ENCODE measurements at places on chromosomes 7 and 10.
A peak's percentile ranks its signal among the peaks of the same experiment; 100 is the strongest.

- DNase-seq: no peak
These were observed 95.8 kb downstream of the NRP1 start for GRCh38 chr10:33238643-33239042.

GRCh38 chr10:84156009-84156408 lies 16.7 kb downstream of the GHITM start:
- no peak for DNase-seq

DNA sequence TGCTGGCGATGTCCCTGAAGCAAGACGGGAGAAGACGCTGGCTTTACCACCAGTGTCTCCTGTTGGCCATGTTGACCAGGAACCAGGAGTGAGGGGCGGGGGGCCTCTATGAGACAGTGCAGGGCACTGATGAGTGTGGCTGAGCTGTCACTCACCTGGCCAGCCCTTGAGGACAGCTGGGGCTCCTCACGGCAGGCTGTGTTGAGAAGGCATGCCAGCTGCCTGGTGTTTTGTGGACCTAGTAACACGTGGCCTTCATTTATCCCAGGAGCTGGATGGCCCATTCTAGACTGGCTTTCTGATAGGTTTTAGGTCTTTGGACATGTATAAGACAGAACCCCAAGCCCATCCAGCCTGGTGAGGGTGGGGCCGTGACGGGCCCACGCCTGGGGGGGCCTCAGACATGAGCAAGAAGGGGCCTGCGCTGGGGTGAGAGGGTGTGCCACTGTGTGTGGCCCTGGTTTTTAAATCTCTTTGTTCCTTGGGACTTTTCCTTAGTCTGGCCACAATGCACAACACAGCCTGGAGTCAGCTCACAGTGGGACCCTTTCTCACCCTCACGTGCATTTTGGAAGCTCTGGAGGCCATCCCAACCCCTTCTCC lies 10.5 kb downstream of the RHBDD2 start:
- no peak for DNase-seq

- no peak for DNase-seq
These were observed 64.6 kb upstream of the MACROH2A2 start for GRCh38 chr10:69988094-69988493.

DNA sequence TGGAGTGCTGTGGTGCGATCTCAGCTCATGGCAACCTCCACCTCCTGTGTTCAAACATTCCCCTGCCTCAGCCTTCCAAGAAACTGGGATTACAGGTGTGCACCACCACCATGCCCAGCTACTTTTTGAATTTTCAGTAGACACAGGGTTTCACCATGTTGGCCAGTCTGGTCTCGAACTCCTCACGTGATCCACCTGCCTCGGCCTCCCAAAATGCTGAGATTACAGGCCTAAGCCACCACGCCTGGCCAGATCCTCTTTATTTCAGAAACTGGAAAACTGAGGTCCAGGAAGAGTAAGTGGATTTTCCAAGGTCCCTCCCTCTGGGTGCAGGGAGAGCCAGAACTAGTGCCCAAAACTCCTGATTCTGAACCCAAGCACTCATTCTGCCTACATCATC lies 413.1 kb upstream of the AUTS2 start:
- DNase-seq: no peak

- DNase-seq: no peak
These were observed 12.9 kb upstream of the ABCA13 start for GRCh38 chr7:48158404-48158803.

GRCh38 chr7:78953090-78953489 lies 500.4 kb downstream of the MAGI2 start:
- DNase-seq: no peak

GRCh38 chr7:64182036-64182790 lies 24.8 kb upstream of the ZNF735 start:
- DNase-seq: no peak

GRCh38 chr7:102991077-102991539 lies 78.3 kb downstream of the LRRC17 start:
- DNase-seq: no peak

- DNase-seq: no peak
These were observed 80.3 kb downstream of the LRRC17 start for GRCh38 chr7:102992938-102993717.

DNA sequence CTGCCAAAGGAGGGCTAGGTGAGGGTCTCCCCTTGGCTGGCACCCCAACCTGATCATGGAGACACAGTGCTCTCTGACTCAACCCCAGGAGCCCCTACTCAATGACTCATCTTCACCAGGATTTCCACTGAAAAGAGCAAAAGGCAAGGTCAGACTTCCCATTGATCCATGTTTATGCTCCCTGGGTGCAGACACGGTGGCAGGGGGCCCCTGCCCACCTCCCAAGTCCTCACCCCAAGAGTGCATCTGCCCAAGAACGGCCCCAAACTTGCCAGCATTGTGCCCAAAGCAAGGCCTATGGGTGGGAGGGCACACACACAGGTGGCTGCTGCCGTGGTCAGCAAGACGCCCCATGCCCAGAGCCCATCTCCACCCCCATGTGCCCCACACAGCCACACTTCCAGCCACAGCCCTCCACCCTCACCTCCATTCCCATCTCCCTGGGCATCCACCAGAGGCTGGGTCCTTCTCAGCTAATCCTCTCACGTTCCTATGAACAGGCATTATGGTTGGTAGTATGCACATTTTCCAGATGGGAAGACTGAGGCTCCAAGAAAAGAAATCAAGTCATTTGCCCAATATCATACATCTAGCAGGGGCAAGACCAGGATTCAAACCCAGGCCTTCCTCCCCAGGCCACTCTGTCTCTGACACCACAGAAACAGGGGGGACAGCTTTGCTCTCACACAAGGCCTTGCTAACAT lies 31.3 kb downstream of the FAM53B start:
- DNase-seq: no peak

GRCh38 chr10:65314253-65314652 lies 1611.6 kb upstream of the LRRTM3 start:
- no peak for DNase-seq

GRCh38 chr7:137081321-137082093 lies 213.1 kb downstream of the CHRM2 start:
- no peak for DNase-seq

DNA sequence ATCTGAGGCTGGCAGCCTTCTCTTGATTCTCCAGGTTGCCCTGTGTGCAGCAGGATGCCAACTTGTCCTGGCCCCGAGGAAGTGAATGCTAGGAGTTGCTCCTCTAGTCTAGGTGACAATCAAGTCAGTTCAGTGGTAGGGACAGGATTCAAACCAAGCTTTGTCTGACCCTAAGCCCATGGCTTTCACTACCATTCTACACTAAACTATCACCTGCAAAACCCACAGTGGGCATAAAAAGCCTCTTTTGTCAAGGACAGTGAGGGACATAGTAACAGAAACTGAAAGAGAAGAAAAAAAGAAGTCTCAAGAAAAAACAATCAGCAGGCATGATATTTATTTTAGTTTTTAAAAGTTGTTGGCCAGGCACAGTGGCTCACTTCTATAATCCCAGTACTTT lies 33.5 kb downstream of the KCNMA1 start:
- no peak for DNase-seq

DNA sequence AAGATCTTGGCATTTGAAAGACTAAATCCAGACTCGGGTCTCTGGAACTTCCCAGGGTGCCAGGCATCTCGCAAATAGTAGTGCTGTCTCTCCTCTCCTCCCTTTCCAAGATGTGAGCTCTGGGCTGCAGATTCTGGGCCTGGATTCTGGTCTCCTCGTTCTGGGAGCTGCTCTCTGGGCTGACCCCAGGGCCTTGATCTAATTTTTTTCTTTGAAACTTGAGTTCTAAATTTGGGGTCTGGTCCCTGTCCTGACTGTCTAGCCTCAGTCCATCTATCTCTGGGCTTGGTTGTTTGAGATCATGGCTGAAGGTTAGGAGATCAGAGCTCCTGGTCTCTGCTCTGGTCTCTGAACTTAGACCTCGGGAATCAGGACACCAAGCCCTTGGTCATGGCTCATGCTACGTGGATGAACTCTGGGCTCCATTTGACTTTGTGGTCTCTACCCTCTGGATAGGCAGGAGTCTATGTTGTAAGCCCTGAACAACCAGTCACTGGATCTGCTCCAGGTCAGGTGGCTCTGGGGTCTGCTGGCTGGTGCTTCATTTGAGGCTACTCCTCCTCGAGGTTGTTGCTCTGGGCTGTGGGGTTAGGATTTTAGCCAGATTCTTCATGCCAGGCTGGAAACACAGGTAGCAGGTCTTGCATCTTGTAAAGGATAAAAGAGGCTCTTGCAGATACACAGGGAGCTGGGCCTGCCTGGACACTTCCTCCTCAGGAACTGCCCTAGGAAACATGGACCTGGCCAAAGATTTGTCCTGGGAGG lies 8.0 kb upstream of the MBL2 start:
- DNase-seq: no peak

DNA sequence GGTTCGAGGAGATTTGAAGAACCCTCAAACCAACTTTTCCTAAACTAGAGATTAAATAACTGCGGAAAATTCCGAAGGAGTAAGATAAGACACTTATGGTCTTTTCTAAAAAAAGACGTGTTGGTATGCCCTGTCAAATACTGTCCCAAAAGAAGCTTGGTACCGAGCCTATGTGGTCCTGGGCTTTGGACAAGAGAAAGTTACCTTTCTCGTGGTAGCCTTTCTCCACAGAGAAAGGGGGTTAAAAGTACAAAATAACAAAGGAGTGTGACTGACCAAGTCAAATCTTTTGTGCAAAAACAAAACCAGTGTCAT lies 56.2 kb upstream of the JCAD start:
- no peak for DNase-seq

DNA sequence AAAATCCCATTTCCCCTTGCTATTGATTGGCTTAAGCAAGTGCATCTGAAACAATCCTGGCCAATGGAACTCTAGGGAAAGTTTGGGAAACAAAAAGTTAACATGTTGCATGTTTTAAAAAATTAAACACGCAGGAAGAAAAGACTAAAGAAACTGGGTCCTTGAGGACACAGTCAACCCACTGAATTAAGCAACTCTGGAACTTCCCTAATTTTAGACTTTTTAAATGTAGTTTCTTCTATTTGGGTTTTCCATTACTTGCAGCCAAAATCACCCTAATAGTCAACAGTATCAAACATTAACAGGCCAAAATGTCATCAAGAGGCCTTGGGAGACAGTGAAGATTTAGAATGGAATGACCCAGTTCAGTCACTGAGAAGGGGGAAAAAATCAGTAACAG lies 40.6 kb downstream of the OSBPL3 start:
- DNase-seq: no peak

- peak; percentile 43 for DNase-seq
These were observed 81.1 kb downstream of the ZMIZ1 start for GRCh38 chr10:79149662-79150443.

GRCh38 chr10:48895803-48896195 lies 43.8 kb downstream of the LRRC18 start:
- no peak for DNase-seq

- peak; percentile 58 for DNase-seq
These were observed 12.9 kb upstream of the DENND2A start for GRCh38 chr7:140653319-140654108.

DNA sequence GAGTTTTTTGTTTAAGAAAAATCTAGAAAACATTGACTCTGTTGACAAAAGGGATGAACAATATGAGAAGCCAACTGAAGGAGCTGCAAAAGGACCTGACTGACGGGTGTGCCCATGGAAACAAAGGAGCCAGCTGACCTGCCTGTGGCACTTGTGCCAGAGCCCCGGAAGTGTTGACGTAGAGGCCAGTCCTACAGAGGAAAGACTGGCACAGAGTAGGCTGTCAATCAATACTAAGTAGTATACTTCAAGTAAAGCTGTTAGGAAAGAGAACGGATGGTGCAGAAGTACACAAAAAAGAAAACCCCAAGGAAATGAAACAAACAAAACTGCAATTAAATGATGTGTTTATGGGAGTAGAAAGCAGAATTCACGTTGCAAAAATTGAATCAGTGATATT lies 19.0 kb upstream of the ABI1 start:
- no peak for DNase-seq

- DNase-seq: no peak
These were observed 113.5 kb downstream of the RPS24 start for GRCh38 chr10:78147202-78147601.

- no peak for DNase-seq
These were observed 98.3 kb upstream of the LRGUK start for GRCh38 chr7:134028853-134029252.

- no peak for DNase-seq
These were observed 9.6 kb upstream of the KIF5B start for GRCh38 chr10:32065856-32066255.

DNA sequence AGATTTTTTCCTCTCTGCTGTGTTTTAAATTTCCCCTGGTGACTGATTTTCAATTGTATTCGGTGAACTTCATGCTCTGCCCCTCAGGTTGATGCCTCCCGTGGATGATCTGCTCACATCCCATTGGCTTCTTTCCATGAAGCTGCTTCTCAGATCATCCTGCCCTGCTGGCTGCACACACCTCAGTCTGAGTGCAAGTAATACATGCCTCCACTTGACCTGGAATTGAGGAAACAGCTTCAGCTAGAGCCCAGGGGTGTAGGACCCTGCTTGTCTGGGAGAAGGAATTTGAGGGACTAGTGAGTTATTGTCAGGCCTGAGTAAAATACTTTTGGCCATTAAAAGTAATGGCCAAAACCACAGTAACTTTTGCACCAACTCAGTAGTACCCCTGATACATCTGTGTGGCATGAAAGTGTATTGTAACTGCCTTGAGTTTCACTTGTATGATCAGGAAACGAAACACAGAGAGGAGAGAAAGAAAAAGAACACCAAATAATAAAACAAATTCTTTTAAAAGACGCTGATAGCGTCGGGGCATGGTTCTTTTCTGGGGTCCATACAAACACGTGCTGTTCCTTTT lies 49.4 kb downstream of the SPAM1 start:
- no peak for DNase-seq

GRCh38 chr7:25950488-25951413 lies 201.2 kb upstream of the NFE2L3 start:
- peak; percentile 93 for DNase-seq

Data from CD4-positive, alpha-beta T cell treated with Interleukin-12 subunit alpha and Interleukin-12 subunit beta, for 1 hour (primary cell).